Activated T-cell treated with anti-CD3 and anti-CD28 coated beads, Interleukin-2, amount 50 U/mL, for 72 hours (primary cell): ENCODE measurements at places on chromosomes 11 and 22. TPM values are rescaled to one million over a fixed set of nuclear protein-coding genes. Genes with fewer than 3 reads are reported as not detected.

OR51E2 gene
- not detected for total RNA-seq

DNA sequence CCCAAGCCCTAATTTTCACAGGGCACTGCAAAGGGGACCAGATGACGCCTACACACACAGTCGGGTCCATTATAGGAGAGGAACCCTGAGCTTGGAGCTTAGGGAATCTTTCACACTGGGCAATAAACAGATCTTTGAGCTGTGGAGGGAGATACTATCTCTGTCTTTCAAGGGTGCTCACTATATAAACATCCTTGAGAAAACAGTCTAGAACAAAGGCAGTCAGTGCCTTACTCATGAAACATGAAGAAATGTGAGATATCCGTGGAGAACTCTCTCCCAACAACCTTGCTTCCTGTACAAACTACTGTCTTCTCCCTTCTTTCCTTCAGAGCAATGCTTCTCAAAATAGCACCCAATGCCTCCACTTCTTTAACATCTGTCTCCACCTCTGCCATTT is 109.0 kb upstream of the APOA1 start:
- no peak for DNase-seq

DNA sequence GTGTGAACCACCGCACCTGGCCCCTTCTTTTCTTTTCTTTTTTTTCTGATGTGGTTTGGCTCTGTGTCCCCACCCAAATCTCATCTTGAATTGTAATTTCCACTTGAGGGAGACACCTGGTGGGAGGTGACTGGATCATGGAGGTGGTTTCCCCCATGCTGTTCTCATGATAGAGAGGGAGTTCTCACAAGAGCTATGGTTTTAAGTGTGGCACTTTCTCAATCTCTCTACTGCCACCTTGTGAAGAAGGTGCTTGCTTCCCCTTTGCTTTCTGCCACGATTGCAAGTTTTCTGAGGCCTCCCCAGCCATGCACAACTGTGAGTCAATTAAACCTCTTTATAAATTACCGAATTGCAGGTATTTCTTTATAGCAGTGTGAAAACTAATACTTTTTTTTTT is 4.9 kb upstream of the TCN2 start:
- no peak for DNase-seq

GRCh38 chr11:100908746-100909145 is 220.9 kb downstream of the PGR start:
- DNase-seq = no peak

DNA sequence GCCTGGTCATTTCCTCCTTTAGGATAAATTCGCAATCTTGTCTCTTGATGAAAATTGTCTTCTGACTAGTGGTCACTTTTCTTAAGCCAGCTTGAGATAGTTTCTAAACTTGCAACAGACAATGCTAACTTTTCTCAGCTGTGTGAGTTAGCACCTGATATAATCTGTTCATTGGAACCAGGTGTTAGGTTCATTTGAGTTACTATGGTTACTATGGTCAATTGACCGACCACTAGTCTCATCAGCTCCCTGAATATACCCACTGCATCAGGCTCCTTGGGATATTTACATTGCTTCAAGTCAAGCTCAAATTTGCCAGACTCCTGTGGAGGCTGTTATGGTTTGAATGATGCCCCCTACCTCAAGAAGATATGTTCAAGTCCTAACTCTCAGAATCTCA is 54.5 kb downstream of the SC5D start:
- DNase-seq = no peak
